ENCODE measurements at places on chromosomes 2 and 18.

GRCh38 chr18:13227910-13228309 lies 9.3 kb downstream of the LDLRAD4 start:
- no peak for DNase-seq

GRCh38 chr2:98334439-98335078 lies 11.7 kb upstream of the CNGA3 start:
- no peak for DNase-seq

DNA sequence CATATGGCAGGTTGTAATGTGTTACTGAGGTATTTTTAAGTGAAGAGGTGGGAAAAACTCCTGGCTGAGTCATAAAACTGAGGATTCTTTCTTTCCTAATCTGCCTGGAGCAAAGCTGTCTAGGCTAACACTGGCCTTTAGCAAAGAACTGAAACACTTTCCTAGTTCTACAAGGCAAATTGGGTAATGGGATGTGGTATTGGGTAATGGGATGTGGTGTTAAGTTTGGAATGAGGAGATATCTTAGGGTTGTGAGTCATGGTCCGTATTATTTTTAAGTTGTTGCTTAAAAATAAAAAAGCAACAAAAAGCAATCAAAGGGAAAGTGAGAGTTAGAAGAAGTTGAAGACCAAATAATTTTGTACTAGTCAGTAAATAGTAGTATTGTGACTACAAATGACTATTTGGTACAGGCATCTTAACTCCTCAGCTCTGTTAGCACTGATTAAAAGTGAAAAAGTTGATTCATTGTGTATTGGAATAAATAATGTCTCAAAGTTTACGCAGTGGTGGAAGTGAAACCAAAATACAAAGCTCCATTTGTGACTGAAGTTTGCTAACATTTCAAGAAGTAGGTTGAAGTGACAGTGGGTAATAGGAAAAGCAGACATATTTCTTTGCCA lies 216.8 kb downstream of the CAMKMT start:
- no peak for DNase-seq

DNA sequence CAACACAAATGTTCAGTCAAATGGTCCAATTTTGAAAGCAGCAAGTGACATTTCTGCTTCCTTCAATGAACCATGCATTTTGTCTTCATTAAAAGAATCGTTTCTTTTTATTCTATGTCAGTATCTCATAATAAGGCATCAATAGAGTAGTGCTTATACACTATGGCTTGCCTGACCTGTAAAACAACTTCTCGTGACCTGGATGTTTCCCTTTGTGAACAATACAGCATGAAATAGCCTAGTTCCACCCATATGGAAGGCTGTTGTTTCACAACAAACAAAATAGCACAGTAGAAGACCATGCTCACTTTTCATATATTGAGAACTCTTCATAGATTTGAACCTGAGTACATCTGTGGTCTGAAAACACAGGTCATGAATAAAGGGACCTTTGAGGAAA lies 104.3 kb upstream of the PIK3C3 start:
- DNase-seq: no peak

DNA sequence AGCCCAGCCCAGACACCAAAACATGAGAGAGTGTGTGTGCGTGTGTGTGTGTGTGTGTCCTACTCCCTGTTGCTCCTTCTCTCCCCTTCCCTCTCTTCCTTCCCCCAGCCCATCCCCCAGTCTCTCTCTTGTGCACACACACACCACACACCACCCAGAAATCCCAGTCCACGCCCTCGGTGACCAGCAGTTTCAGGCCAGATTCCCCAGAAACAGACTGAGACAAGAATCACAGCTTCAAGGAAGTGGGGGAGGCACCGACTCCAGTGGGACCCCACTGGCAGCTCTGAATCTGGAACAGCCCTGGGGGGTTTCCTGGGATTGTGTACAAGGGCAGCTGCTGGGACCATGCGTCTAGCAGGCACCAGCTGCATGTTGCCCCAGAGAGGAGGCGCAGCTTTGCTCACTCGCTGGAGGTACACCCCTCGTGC lies 113.5 kb downstream of the NDUFA10 start:
- no peak for DNase-seq
